ENCODE measurements at places on chromosomes 13 and 19.

GRCh38 chr19:49614096-49614833 is 23.3 kb downstream of the PRR12 start:
- no peak for DNase-seq
- H3K27me3 ChIP-seq, result no peaks in the 10 kb centered on the region
- peaks cover 84% of the 10 kb centered on the region for H3K36me3 ChIP-seq
- no peaks in the 10 kb centered on the region for H3K4me1 ChIP-seq
- no peak overlapping the region for H3K27ac ChIP-seq
- no peak overlapping the region for H3K4me3 ChIP-seq

DNA sequence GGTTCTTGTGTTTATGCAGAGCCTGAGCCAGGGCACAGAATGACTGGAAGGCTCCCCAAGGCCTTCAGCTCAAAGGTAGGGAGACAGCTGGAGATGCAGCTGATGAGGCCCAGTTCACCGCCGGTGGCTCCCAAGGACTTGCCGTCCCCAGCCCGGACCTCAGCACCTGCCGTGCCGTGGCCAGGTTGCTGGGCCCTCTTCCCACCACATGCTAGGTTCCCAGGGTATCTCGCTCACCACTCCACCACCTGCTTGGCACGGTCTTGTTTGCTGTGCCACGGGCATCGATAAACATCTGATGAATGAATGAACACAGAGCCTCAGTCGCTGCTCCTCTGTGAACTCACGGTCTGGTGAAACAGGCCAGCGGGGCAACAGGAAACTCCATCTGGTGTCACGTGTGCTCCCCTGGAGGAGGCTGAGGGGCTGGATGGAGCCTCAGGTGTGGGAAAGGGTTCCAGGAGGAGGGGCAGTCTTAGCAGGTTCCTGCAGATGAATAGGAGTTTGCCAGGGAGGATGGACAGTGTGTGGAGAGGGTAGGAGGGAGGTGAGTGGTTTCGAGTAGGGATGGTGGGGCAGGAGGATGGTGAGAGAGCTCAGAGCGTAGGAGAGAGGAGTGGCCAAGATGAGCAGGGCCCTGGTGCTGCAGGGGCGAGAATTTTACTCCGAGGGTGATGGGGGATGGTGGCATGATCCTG is 3.6 kb upstream of the KLK14 start:
- H3K27ac ChIP-seq, result no peak overlapping the region
- H3K4me1 ChIP-seq, result no peaks in the 10 kb centered on the region
- no peaks in the 10 kb centered on the region for H3K27me3 ChIP-seq
- no peaks in the 10 kb centered on the region for H3K36me3 ChIP-seq
- DNase-seq, result no peak

DNA sequence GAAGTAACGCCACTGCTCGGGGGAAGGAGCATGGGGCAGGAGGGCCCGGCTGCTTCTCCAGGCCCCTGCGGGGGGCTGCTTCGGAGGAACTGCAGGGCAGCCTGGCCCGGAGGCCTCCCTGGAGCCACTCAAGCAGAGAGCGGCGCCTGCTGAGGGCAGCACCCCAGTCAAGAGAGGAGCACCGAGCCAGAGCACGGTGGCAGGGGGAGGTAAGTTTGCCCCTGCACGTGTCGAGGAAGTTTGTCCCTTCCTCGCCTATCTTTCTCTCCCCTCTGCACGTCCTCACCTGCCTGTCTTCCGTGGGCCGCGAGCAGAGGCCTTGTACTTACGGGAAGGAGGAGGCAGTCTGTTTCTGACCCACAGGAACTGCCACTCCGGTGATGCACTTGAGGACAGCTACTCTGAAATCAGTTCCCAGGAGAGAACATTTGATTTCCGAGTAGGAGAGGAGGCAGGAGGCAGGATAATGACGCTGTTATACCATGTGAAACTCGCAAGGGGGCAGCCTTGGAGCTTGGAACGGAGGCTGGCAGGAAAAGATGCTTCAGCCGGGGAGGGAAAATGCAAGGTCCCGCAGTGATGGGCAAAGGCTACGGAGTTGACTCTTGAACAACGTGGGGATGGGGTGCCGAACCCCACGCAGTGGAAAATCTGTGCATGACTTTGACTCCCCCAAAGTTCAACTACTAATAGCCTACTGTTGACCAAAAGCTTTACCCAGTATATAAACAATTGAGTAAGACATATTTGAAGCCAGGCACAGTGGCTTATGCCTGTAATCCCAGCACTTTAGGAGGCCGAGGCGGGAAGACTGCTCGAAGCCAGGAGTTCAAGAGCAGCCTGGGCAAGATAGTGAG is 5.0 kb downstream of the FFAR1 start:
- peaks cover under 1% of the 10 kb centered on the region for H3K27me3 ChIP-seq
- peaks cover 4% of the 10 kb centered on the region for H3K4me1 ChIP-seq
- H3K27ac ChIP-seq, result no peak overlapping the region
- H3K36me3 ChIP-seq, result no peaks in the 10 kb centered on the region

DNA sequence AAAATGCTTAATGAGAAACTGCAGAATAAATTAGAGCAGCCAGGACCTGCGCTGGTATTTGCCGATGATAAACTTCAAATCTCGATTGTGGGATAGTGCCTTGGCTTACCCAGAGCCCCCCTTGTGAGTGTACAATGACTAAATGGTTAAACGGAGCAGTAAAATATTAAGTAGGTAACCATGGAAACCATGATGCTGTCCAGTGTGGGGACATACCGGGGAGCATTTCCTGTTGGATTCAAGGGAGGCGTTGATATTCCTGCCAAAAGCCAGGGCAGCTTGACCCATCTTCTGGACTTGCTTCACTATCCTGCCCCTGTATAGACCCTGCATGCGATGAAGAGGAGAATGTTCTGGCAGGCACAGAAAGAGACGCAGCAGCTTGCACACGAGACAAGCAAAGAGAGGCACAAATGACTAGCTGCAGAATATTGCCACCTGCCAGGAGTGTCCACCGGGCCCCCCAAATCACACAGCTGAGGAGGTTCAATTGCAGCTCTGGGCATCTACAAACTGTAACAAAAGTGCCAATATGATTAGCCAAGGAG is 255.3 kb upstream of the TSHZ3 start:
- H3K27me3 ChIP-seq, result no peaks in the 10 kb centered on the region
- H3K4me3 ChIP-seq, result no peak overlapping the region
- no peaks in the 10 kb centered on the region for H3K36me3 ChIP-seq
- no peak for DNase-seq
- H3K27ac ChIP-seq, result no peak overlapping the region

GRCh38 chr13:46473806-46474205 is 79.2 kb upstream of the LRCH1 start:
- DNase-seq, result no peak
- no peaks in the 10 kb centered on the region for H3K36me3 ChIP-seq
- H3K4me1 ChIP-seq, result no peaks in the 10 kb centered on the region

DNA sequence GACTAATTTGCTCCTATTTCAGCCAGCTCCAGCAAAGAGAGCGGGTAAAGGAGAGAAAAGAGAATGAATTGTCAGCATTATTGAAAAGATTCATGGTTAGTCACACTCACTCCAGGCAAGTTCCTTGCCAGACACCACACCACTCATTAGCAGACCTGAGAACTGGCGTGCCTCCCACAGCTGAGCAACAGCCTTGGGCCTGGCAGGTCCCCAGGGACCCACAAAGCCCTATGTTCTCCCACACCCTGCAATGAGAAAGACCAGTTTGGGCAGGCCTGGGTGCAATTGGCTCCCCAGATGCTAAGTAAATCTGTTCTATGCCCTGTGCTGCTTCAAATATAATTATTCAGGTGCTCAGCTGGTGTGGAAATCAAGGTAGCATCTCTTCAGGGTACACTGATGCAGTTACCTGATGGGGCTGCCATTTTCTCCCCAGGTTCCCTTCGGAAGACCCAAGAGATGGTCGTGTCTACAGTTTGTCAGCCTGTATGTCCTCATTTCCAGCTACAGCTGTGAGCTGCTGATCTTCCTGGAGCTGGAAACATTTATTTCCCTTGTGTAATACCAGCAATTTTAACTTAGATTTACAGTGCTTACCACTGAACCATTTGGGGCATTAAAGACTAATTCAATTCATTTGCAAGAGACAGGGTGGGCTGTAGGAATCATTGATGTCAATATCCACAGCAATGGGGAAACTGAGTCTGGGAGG is 405.0 kb downstream of the COG6 start:
- no peaks in the 10 kb centered on the region for H3K4me1 ChIP-seq
- peaks cover 2% of the 10 kb centered on the region for H3K27me3 ChIP-seq
- H3K4me3 ChIP-seq, result no peak overlapping the region
- DNase-seq, result no peak
- no peaks in the 10 kb centered on the region for H3K36me3 ChIP-seq

DNA sequence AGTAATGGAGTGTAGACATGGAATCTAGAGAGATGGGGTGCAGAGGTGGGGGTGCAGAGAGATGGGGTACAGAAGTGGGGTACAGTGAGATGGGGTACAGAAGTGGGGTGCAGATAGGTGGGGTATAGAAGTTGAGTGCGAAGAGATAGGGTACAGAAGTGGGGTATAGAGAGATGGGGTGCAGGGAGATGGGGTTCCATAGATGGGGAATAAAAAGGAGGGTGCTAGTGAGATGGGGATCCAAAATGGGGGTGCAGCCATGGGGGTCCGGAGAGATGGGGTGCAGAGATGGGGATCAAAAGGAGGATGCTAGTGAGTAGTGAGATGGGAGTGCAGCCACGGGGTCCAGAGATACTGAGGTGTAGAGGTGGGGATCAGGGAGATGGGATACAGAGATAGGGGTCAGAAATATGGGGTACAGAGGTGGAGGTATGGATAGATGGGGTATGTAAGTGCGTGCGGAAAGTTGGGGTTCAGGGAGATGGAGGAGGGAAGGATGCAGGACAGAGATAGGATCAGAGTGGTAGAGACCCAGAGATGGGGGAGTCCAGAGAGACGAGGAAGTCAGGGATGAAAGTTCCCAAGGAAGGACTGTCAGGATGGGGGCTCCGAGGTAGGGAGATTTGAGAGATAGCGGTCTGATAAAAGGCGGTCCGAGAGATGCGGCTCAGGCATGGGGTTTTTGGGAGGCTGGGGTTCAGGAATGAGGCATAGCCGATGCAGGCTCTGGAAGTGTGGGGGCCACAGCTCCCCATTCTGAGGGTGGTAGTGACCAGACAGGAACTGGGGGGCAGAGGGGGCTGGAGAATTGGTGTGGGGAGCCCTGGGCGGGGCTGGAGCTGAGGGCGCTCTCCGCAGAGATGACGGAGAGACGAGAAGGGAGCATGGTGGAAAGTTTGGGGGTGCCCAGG is 3.4 kb downstream of the PALM3 start:
- H3K4me1 ChIP-seq, result peaks cover 7% of the 10 kb centered on the region
- H3K36me3 ChIP-seq, result no peaks in the 10 kb centered on the region
- H3K27me3 ChIP-seq, result no peaks in the 10 kb centered on the region
- H3K4me3 ChIP-seq, result no peak overlapping the region

GRCh38 chr13:104043184-104043583 is 977.0 kb upstream of the SLC10A2 start:
- H3K4me3 ChIP-seq, result no peak overlapping the region
- H3K36me3 ChIP-seq, result no peaks in the 10 kb centered on the region
- no peaks in the 10 kb centered on the region for H3K4me1 ChIP-seq

GRCh38 chr13:108306860-108307259 is 37.3 kb downstream of the TNFSF13B start:
- H3K36me3 ChIP-seq, result no peaks in the 10 kb centered on the region
- no peak overlapping the region for H3K27ac ChIP-seq
- DNase-seq, result no peak
- H3K27me3 ChIP-seq, result no peaks in the 10 kb centered on the region
- H3K4me3 ChIP-seq, result no peak overlapping the region

DNA sequence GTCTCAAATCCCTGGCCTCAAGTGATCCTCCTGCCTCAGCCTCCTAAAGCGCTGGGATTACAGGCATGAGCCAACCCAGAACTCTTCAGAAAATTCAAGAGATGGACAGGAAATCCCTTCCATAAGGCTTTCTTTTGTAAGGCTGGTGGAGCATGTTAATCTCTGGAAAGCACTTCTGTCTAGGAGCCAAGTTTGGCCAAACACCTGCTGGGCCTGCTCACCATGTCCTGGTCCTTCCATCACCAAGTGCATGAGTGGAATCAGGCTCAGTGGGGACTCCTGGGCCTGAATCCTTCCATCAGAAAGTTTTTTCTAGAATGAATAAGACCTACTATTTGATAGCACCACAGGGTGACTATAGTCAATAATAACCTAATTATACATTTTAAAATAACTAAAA is 148.0 kb downstream of the DCLK1 start:
- no peak overlapping the region for H3K27ac ChIP-seq
- H3K27me3 ChIP-seq, result no peaks in the 10 kb centered on the region
- DNase-seq, result no peak
- no peak overlapping the region for H3K4me3 ChIP-seq

DNA sequence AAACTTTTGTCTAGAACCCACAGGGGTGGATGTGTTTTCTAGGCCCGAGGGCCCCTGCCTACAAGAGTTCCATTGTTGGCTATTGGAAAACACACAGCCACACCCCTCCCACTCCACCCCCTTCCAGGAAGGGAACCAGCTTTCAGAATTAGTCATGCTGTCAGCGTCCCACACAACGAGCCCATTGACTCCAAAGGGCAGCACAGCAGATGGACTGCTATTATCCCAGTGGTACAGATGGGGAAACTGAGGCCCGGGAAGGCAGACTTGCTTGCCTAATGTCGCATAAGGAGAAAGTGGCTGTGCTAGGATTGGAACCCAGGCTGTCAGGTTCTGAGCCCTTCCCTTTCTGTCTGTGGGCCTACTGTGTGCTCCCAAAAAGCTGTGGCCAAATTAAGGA is 8.1 kb upstream of the FXYD3 start:
- no peak overlapping the region for H3K27ac ChIP-seq
- no peaks in the 10 kb centered on the region for H3K4me1 ChIP-seq
- H3K4me3 ChIP-seq, result no peak overlapping the region
- no peaks in the 10 kb centered on the region for H3K36me3 ChIP-seq

DNA sequence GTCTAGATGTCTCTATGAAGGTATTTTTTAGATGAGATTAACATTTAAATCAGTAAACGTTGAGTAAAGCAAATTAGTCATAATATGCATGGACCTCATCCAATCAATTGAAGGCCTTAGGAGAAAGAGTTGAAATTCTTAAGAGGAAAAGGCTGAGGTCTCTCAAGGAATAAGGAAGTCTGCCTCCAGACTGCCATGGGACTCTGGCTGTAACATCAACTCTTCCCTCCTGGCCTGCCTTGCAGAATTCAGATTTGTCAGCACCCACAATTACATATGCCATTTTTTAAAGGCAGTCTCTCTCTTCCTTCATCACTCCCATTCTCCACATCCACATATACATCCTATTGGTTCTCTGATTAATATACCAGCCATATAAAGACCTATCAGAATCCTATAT is 28.8 kb upstream of the INTS6 start:
- H3K27me3 ChIP-seq, result no peaks in the 10 kb centered on the region
- DNase-seq, result no peak
- no peaks in the 10 kb centered on the region for H3K4me1 ChIP-seq
- H3K27ac ChIP-seq, result no peak overlapping the region

GRCh38 chr19:56377105-56377924 is 16.0 kb downstream of the ZNF582 start:
- H3K4me3 ChIP-seq, result no peak overlapping the region
- no peak for DNase-seq
- H3K27me3 ChIP-seq, result no peaks in the 10 kb centered on the region

GRCh38 chr13:55893540-55893939 is 1247.2 kb upstream of the PRR20A start:
- no peak for DNase-seq
- H3K27ac ChIP-seq, result no peak overlapping the region
- no peaks in the 10 kb centered on the region for H3K4me1 ChIP-seq
- no peaks in the 10 kb centered on the region for H3K27me3 ChIP-seq

All from DND-41 (cell line).